Keratinocyte (primary cell): ENCODE measurements at places on chromosomes 2 and 18.

GRCh38 chr2:121960251-121960650 lies 204.8 kb downstream of the TSN start:
- no peak for DNase-seq

DNA sequence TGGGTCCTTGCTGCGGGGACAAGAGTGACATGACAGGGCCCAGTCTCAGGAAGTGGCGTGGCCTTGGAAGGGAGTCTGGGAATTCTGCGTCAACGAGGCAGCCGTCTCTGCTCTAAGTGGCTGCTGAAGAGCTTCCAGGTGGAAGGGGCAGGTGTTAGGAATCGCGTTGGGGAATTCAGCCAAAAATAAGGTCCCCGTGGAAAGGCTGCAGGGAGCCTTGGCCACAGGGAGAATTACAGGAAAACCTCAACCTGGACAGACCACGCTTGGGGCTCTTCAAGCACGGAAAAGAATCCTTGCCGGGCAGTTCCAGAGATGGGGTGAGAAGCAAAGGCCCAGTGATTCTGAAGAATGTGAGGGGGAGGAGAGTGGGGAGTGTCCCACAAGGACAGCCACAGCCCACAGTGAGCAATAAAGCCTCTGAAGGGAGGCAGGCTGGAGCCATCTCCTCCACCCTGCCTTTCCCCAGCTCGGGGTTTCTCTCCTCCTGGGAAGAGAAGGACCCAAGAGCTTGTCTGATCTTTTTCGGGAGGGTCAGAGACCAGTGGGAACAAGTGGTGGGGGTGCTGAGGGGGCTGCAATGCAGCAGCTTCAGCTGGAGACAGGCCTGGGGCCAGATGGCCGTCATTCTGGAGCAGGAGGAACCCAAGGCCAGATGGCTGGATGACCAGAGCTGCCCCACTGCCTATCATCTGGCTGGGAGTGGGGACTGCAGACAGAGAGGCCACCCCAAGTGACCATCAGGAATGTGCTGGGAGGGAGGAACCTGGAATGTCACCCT lies 106.4 kb upstream of the SMAD2 start:
- DNase-seq, result no peak

DNA sequence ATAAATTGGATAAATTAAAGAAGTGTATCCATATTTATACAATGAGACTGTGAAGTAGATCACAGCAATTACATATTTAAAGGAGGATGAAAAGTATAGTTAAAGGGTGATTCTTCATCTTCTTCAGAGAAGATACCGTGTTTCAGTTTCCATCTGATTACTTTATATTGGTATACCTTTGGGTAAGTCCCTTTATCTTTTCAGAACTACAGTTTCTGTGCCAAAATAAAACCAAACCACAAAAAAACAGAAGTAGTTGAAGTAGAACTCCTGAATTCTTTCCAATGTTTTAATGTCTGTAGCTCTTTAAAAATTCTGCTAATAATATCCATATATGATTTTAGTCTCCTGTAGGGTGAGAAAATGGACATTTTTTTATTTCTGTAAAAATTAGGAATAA lies 231.2 kb upstream of the LINC00305 start:
- DNase-seq, result no peak

GRCh38 chr18:45355944-45356520 lies 259.2 kb upstream of the SLC14A2 start:
- DNase-seq, result no peak

- no peak for DNase-seq
Measured at GRCh38 chr18:67144329-67144728, 372.2 kb downstream of the DSEL start.

- DNase-seq, result no peak
Measured at GRCh38 chr2:54981385-54981784, 68.9 kb downstream of the RTN4 start.

DNA sequence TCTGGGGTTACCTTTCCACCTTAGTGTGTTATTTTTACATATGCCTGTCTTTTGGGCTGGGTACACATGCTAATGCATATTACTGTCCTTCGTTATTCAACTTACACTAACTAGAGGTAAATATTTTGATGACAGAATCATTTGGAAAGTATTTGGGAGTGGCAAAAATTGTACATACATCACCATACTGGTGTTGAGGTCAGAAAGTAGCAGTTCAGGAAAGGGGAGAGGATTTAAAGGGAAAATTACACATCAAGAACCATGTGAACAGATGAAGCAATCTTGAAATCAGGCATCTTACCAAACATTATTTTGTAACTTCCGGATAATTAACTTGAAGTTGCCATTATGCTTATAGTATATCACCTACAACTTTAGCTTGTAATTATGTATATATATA lies 379.7 kb downstream of the RND3 start:
- peak; percentile 41 for DNase-seq

DNA sequence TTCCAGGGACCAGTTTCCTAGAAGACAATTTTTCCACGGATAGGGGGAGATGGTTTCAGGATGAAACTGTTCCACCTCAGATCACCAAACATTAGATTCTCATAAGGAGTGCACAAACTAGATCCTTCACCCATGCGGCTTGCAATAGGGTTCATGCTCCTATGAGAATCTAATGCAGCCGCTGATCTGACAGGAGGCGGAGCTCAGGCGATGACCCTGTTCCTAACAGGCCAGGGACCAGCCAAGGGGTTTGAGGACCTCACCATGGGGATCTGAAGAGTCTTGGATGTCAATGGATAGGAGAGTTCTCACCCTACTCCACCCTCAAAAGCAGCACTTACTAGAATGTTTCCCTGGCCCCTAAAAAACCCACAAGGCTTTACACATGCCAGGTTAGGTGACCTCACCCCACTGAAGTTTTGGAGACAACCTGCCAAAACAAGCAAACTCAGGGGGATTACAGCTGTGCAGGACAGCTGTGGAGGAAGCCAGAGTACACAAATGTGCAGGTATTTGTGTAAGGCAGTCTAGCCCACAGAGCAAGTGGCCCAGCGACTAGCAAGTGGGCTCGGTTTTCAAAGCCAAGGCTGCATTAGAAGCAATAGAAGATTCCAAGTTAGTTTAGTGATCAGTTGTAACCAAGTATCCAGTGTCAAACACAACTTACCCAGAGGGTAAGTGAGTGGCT lies 3.9 kb downstream of the EVA1A start:
- no peak for DNase-seq

DNA sequence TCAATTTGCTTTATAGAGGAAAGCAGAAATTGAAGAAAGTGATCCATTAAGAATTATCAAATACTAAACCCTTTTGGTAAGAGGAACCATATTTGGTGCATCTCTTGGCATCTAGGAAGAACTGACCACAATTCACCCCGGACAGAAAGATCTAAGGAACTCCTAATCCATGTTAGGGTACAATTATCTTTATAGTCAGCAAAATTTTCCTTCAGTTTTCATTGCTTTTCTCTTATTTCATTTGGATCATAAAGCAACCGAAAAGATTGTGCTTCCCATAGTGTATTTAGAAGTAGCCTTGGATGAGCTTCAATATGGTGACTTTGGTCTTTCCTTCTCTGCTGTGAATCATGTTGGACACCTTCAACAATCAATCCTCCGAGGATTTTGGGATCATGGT lies 50.1 kb upstream of the IGFBP5 start:
- no peak for DNase-seq

GRCh38 chr2:79960035-79960434 lies 344.5 kb downstream of the LRRTM1 start:
- DNase-seq, result no peak

GRCh38 chr18:52289392-52289791 lies 50.6 kb upstream of the DCC start:
- DNase-seq, result no peak

GRCh38 chr18:42155024-42155423 lies 200.0 kb downstream of the PIK3C3 start:
- DNase-seq, result no peak

GRCh38 chr2:232085826-232086425 lies 124.4 kb downstream of the DIS3L2 start:
- no peak for DNase-seq

DNA sequence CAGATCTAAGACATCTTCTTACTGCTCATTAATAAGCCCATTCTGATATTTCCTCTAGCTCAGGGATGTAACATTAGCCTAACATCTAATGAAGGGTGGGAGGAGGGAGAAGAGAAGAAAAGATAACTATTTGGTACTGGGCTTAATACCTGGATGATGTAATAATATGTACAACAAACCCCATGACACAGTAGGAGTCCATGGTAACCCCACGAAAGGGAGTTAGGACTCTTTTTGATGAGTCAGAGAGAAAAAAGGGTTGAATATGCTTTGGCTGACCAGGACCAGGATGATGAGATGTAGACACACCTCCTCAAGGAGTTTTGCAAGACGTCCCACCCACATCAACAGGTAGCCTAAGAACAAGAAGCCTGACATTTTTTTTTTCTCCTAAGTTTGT lies 34.4 kb upstream of the DLX2 start:
- DNase-seq, result no peak

- DNase-seq, result no peak
Measured at GRCh38 chr2:207630491-207630890, 5.3 kb upstream of the METTL21A start.

GRCh38 chr2:166468124-166469024 lies 25.7 kb downstream of the SCN7A start:
- no peak for DNase-seq

- DNase-seq, result peak; percentile 83
Measured at GRCh38 chr18:59927246-59927825, 27.5 kb downstream of the PMAIP1 start.

DNA sequence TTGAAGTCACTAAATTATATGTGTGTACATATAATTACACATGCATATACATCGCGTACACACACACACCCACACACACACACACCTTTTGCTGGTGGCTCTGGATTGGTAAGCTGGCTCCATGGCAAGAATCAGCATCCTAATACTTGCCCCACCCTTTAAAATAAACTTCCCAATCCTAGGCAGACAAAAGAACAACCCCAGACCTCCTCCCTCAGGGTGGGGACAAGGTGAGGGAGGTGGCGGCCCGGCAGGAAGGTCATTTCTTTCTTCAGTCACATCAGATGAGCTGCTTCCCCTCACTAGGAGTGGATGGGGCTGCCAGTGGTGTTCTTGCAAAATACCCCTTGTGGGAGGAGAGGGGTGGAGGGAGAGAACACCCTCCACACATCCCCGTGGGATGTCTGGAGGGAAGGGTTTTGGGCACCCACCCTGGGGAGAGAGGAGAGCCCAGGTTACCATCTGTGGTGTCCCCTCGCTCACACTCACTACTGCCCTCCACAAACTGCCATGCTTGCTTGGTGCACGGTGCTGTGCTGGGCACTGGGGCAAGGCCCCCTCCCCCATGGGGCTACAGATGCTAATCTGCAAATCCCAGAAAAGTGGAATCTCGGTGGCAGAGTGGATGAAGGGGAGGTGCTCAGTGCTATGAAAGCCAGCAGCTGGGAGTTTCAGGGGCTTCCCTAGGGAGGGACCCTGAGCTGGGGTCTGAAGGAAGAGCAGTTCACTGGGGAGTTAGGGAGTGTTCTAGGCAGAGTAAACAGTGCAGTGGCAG lies 64.0 kb downstream of the ODC1 start:
- no peak for DNase-seq

- DNase-seq, result no peak
Measured at GRCh38 chr2:103123516-103123915, 361.7 kb downstream of the TMEM182 start.

DNA sequence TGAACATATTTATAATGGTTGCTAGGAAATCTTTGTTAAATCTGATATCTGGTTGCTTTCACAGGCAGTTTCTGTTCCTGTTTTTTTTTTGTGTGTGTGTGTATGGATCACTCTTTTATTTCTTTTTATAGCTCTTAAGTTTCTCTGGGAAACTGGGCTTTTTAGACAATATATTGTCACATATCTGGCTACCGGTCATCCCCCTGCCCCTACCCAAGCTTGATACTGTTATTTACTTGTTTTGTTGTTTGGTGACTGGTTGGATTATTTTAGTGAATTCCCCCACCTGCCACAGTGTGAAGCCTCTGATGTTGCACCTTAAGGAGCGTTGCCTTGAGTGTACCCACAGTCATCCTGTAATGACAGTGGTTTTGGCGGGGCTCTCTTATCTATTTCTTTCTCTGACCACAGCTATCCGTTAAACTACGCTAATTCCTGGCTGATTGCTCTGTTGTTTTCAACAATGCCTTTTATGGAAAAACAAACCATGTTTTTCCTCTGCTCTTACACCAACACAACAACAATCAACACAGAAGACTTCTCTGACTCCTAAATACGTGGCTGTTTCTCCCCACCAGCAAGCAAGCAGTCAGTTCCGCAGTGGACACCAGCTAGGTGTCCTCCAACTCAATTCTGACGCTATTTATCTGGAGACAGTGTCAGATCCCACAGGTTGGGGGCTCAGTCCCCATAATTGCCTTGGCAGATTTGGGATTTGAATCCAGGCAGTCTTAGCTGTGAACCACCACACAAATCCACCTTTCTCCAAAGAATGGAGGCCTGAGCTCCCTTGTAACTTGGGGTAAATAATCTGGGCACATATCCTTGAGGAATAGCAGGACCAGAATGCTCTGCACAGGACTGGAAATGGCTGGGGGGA lies 10.9 kb downstream of the GNLY start:
- no peak for DNase-seq

DNA sequence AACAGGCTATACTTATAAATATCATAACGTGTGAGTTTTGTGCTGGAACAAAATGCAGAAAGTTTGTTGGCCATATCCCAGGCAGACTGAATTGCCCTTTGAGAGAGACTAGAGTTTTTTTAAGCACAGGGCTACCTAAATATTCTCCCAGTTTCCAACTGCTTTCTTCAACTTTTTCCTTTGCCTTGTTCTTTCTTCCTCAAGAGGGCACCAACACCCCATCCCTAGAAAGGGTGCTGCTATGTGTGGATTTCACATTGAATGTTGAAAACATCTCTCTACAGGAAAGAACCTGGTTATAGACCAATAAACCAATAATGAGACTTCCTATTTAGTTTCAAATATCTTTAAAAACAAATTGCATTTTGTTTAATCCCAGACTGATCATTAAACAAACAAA lies 87.9 kb downstream of the ICOS start:
- peak; percentile 2 for DNase-seq

DNA sequence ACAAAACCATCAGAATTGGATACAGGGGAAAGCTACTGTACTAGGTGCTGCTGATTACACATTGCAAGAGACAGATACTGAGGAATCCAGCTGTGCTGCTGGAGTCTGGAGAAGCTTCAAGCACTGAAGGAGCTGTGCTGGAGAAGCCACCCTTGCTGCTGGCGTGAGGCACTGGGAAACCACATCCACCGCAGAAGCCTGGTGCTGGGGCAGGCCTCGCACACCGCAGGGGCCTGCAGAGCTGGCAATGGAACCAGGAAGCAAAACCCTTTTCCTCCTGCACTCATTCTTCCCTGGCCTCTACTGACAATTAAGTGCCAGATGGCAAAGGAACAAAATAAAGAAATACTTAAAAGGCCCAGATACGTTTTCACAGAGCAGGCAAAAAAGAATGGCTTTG lies 94.4 kb upstream of the MSH6 start:
- DNase-seq, result no peak

GRCh38 chr2:120988700-120989511 lies 253.2 kb downstream of the GLI2 start:
- no peak for DNase-seq

DNA sequence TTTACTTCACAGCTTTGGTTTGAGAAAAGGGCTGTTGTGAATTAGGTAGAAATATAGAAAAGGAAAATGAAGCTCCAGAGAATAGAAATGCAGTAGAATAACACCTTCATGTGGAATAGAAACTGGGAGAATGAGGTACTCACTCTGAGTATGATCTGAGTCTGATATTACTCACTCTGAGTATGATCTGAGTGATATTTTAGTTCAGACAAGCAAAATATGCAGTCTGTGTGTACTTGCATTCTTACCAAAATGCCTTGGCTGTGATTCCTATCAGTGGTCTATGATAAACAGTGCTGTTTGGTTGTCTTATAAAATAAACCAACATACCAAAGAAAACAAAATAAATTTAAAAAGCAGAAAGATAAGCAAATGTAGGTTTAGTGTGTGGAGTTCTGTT lies 487.6 kb downstream of the THSD7B start:
- DNase-seq, result peak; percentile 55

GRCh38 chr18:65287652-65288051 lies 463.2 kb upstream of the CDH7 start:
- no peak for DNase-seq
